Peyer's patch (tissue), 4 donors: ENCODE measurements at places on chromosomes 1 and 21. TPM values are rescaled to one million over a fixed set of nuclear protein-coding genes. Genes with fewer than 3 reads are reported as not detected.

DNA sequence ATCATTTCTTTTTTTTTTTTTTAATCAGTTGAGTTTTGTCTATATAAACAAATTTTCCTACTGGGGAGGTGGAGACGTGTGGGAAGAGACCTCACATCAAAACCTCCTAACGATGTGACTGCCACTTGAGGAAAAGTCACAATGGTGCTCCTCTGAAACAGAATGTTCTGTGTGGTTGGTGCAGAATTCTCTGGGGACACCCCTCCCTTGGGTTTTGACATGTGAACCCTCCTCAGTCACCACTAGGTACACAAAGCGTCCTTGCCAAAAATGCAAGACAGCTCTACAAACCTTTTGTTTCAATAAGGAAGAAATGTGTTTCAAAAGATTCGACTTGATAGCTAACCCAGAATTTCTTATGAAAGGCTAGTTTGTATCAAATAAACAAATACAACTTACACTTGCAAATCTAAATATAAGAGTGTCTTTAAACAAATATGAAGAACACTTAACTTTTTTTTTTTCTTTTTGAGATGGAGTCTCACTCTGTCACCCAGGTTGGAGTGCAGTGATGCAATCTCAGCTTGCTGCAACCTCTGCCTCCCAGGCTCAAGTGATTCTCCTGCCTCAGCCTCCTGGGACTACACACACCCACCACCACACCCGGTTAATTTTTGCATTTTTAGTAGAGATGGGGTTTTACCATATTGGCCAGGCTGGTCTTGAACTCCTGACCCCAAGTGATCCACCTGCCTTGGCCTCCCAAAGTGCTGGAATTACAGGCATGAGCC, 9.3 kb downstream of the SLC25A24 start:
- DNase-seq = no peak

DNA sequence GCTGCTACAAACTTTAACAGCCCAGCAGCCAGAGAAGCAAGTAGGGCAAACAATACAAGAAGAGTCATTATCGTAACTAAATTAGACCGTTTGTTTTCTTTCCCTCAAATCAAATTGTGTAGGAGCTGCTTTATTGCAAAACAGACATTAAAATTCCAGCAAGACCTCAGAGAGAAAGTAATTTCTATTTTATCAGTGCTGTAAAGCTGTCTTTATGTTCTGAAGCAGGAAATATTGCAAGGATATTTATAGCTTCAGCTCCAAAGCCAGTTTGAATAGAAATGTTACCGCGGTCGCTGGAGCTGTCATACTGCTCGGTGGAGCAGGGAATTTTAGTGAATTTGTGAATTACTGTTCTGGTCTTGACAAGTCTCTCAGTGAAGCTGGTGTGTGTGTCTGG, 503.8 kb upstream of the PLXNA2 start:
- DNase-seq = no peak

DNA sequence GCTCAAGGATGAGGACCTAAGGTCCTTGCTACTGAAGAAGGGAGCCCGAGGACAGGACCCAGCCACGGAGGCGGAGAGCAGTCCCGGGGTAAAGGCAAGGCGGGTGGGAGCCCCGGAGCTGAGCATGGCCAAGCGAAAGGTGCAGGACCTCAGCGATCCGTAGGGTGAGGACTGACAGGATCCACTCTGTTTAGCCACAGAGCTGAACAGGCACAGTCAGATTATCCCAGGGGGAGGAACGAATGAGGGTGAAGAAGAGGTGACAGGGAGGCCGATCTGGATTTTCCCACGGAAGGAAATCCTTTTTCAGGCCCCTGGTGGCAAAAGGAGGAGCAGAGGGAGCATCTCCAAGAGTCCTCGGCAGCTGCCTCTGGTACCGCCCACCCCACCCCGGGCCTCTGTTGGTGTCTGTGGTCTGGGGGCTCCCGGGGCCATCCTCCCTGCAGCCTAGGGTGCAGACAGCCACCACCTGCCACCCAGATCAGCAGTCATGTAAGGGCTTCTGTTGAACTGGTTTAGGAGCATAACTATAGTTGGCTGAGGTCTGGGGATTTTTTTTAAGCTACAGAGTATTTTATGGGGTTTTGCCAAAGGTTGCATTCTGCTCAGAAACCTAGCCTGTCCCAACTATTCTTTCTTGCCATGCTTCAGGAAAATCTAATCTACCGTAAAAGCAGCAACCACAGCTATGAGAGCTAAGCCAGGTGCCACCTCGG, 32.3 kb upstream of the LBR start:
- DNase-seq = no peak

DNA sequence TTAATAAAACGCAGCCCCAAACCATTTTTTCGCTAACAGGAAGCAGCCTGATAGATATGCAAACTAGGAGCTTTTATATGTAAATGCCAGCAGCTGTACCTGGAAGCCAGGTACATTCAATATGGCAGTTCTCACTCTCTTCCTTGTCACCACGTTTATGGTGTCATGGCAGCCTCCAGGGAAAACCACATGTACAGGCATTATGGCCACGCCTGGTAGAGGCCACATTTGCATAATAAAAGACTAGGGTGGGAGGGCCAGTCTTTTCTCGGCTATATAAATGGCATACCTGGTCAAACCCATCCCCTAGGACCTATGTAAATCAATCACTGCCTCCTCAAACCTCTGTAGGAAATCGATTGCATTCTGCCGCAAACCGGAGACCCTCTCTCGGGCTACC, 247.5 kb downstream of the NEGR1 start:
- no peak for DNase-seq

- no peak for DNase-seq
These were observed 86.4 kb downstream of the RGL1 start for GRCh38 chr1:183891158-183891856.

- no peak for DNase-seq
These were observed 1.9 kb upstream of the SFT2D2 start for GRCh38 chr1:168223681-168224540.

DNA sequence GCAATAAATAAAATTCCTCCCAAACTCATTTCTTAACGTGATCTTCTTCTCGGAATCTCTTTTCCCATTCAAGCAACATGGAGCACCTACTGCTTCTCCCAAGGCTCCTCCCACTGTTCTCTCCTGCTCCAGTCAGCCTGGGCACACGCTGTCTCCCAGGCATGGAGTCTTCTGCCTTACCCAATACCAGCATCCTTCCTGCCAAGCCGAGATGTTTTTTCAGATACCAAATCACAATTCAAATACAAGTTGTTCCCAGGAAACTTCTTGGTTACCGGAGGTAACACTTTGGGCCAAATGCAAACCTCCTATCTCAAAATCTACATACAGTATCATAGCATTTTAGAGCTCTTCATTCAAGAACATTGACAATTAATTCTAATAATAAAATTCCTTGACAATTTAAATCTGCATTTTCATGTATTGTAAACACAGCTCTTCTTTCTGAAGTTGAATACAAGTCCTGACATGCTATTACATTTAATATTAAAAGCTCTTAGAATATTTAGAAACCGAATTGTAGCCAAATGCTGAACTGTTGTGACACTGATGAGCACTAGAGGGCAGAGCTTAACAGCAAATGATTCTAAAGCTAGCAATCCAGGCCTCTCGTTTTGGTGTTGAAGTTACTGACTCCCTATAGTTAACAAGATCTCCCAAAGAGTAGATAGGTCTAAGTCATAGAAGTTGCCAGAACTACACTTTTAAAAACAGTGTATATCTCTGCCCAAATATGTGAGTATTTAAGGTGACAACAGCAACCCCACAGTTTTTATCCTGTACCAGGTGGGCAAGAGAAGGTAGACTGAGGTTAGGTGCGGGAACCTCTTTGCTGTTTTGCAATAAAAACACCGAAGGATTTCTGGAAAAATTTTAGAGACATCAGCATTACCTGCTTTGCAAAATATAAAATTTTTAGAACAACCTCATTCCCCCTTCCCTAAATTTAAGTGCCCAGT, 52.3 kb downstream of the BCAR3 start:
- DNase-seq = no peak

- no peak for DNase-seq
These were observed 354.7 kb downstream of the LMO4 start for GRCh38 chr1:87683196-87683956.

GRCh38 chr1:207404849-207405525, 49.1 kb upstream of the CR2 start:
- no peak for DNase-seq

Gene MARCKSL1
- 19.1 TPM for total RNA-seq
